DMS153 (cell line): ENCODE measurements at places on chromosomes 5 and 9.
A peak's percentile ranks its signal among the peaks of the same experiment; 100 is the strongest.

GRCh38 chr9:135009794-135010585 is 77.5 kb upstream of the OLFM1 start:
- no peak for DNase-seq

GRCh38 chr5:109868737-109869136 is 179.0 kb downstream of the MAN2A1 start:
- no peak for DNase-seq

DNA sequence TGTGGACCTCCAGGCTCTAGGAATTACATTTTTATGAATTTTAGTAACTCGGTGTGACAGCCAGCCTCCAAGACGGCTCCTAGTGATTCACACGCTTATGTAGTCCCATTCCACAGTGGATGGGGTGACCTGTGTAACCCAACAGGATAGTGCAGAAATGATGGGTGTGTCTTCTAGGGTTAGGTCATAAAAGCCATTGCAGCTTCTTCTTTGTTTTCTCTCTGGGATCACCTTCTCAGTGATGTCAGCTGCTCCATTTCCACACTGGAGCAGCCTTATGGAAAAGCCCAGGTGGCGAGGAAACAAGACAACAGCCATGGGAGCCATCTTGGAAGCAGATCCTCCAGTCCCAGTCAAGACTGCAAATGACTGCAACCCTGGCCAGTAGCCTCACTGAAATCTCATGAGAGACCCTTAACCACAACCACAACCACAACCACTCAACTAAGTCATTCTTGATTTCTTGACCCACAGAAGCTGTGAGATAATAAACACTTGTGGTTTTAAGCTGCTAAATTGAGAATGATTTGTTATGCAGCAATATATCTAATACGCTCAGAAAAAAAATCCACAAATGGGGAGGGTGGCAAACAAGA is 5.1 kb upstream of the GNPDA1 start:
- DNase-seq = no peak

DNA sequence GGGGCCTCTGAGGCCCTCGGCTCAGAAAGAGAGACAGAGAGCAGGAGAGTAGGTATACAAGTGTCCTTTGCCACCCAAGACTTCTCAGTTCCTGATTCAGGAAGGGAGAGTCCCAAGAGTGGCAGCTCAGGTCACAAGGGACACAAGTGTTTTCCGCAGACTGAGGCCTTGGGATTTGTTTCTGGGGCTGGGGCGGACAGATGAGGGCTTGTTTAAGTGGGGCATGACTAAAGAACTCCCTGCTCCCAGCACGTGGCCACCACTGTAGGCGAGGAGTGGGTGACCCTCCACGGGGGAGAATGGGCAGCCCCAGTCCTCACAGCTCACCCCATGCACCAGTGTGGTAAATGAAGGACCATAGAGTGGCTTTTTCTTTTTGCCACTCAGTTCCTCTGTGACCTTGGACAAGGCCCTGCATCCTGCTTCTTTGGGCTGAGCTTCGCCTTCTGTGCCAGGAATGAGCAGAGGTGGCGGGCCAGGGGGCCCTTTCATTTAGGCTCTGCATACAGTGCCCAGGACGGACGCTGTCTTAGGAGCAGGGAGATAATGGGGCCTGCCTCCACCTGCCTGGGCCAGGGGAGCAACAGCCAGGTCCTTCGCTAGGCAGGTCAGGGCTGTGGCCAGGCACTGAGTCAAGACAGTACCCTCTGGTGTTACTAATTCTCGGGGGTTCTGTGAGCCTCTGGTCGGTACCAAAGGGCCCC is 50.8 kb downstream of the AMBP start:
- DNase-seq = no peak

DNA sequence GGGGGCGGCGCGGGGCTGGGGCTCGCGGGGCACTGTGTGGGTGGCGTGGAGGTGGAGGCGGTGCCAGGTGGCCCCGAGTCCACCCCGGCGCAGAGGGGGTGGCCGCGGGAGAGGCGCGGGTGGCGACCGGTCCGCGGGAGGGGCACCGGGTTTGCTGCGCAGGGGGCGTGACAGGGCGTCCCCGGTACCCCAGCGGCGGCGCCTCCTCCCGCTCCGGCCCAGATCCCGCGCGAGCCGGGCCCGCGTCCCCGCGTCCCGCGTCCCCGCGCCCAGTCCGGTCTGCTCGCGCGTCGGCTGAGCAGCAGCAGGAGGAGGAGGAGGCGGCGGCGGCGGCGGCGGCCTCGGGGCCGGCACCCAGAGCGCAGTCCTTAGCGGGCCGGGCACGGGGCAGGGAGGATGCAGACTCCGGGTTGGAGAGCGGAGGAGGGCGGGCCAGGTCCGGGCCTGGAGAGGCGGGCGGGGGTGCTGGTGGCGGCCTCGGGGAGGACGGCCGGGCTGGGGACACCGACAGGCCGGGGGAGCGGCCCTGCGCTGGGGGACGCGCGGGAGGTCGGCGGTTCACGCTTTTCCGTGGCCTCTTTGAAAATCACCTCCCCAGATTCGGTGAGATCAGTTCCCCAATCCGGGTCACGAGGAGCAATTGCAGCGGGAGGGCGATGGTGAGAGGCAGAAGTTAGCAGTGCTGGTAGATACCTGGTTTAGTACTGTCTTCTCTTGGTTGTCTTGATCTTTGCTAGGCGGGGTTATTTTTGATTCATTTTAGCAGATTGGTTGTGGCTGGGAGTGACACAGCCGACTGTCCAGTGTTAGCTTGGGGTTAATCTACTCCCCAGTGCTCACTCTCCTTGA is 1.7 kb downstream of the TRIO start:
- peak; percentile 75 for DNase-seq

DNA sequence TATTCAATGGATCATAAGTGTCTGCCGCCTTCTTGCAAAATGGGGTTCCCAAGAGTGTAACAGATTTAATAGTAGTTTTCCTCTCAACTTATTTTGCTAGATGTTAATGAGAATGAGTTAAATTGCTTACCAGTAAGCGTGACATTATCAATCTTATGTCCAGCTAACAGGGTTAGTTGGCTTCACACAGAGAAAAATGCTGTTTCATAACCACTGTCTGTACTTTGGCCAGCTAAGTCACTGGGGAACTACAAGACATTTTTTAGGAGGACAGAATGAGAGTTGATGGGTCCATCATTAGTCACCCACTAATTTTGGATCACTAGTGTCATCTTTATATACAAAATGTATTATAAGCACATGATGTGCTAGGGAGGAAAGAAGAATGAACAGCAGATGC is 1.4 kb downstream of the CDC37L1 start:
- DNase-seq = no peak

DNA sequence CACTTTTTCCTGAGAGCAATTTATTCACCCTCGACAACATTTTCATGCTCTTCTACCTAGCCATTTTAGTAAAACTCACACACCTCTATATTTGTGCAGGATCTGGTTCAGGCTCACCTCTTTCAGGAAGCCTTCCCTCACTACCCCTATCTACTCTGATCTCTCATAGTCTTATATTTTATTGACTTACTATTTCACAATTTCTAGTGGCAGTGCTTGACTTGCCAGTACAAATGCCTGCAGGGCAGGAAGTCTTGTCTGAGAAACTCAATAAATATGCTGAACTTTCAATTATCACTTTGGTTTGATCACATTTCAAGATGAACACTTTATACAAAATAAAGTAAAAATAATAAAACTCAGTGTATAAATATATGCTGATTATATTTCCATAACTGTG is 226.8 kb downstream of the CETN3 start:
- DNase-seq = no peak

GRCh38 chr5:72556351-72557166 is 49.3 kb upstream of the ZNF366 start:
- peak; percentile 36 for DNase-seq
